ENCODE measurements at places on chromosomes 5 and 9.

DNA sequence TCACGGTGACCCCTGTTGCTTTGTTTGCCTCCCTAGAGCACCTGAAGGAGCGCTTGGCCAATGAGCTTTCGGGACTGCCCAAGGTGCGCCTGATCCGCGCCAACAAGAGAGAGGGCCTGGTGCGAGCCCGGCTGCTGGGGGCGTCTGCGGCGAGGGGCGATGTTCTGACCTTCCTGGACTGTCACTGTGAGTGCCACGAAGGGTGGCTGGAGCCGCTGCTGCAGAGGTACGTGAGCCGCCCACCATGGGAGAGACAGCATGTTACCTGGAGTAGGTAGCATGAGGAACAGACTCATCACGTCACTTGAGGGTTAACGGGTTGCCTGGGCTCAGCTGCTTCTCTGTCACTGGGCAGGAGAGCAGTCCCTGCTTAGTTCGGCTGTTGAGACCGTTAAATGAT, 19.2 kb downstream of the GALNT12 start:
- H3K4me3 ChIP-seq: no peak overlapping the region
- no peak overlapping the region for H3K27ac ChIP-seq
- DNase-seq: no peak
- no peaks in the 10 kb centered on the region for H3K27me3 ChIP-seq
- peaks cover 17% of the 10 kb centered on the region for H3K36me3 ChIP-seq

DNA sequence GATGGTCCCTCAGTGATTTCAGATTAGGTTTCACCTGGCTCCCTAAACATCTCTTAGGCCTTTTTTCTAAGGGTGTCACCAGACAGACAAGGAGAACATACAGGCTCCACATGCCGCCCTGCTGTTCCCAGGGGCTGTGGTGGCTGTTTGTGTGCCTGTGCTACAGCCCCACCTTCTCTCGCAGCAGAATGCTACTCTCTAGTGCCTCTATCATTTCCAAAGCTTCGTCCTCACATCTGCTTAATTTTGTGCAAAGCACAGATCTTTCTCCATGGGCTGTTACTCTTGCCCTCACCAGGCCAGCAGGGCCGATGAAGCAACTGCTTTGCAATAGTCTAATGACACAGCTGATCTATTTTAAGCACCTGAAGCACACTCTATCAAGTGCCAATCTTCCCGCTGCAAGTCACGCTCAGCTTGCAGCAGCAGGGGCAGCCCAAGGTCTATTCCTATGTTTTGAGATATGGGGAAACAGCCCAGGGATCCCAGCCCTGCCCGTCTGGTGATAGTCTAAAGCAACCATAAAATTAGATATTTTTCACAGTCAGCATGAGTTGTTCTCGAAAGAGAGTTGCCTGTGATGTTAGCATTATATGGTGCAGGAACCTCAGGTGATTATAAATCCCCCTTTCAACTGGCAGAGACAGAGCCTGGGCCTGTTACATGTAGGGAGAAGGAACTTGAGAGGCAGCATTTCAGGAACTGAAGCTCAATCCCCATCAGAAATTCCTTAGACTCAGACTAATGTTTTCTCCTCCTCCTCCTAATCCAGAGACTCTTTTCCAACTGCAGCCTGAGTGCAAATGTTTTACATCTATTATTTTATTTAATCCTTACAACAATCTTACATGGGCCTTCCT, 12.7 kb downstream of the ABLIM3 start:
- no peak overlapping the region for H3K4me3 ChIP-seq
- no peak for DNase-seq
- H3K27ac ChIP-seq: no peak overlapping the region

- peak overlapping the region; percentile 54 for H3K4me3 ChIP-seq
- H3K27me3 ChIP-seq: peaks cover 9% of the 10 kb centered on the region
- H3K36me3 ChIP-seq: peaks cover 35% of the 10 kb centered on the region
- DNase-seq: no peak
- H3K27ac ChIP-seq: peak overlapping the region; percentile 90
These were observed 1.7 kb upstream of the POMT1 start for GRCh38 chr9:131500939-131501541.

GRCh38 chr5:58099257-58099656, 360.6 kb downstream of the PLK2 start:
- H3K27ac ChIP-seq: no peak overlapping the region
- H3K4me3 ChIP-seq: no peak overlapping the region
- DNase-seq: no peak
- H3K36me3 ChIP-seq: no peaks in the 10 kb centered on the region
- H3K4me1 ChIP-seq: no peaks in the 10 kb centered on the region

DNA sequence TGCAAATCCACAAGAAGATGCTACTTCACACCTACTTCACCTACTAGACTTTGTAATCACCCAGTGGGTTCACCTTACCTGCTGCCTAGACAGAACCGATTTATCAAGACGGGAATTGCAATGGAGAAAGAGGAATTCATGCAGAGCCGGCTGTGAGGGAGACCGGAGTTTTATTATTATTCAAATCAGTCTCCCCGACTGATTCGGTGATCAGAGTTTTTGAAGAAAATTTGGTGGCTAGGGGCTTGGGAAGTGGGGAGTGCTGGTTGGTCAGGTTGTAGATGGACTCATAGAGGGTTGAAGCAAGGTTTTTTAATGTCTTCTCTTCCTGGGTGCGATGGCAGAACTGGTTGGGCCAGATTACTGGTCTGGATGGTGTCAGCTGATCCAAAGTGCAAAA, 23.4 kb downstream of the SFXN1 start:
- H3K27ac ChIP-seq: peak overlapping the region; percentile 78
- no peak for DNase-seq
- peaks cover 26% of the 10 kb centered on the region for H3K4me1 ChIP-seq
- peak overlapping the region; percentile 21 for H3K4me3 ChIP-seq
- H3K36me3 ChIP-seq: peaks cover 49% of the 10 kb centered on the region

- H3K27me3 ChIP-seq: peaks cover 44% of the 10 kb centered on the region
- H3K4me3 ChIP-seq: peak overlapping the region; percentile 73
- H3K4me1 ChIP-seq: peaks cover 15% of the 10 kb centered on the region
- H3K27ac ChIP-seq: no peak overlapping the region
These were observed 882 bp downstream of the CERCAM start for GRCh38 chr9:128421482-128421996.

GRCh38 chr5:62477801-62478200, 65.2 kb downstream of the IPO11 start:
- no peak overlapping the region for H3K27ac ChIP-seq
- no peaks in the 10 kb centered on the region for H3K27me3 ChIP-seq
- H3K4me3 ChIP-seq: no peak overlapping the region
- H3K36me3 ChIP-seq: peaks cover 26% of the 10 kb centered on the region
- DNase-seq: no peak

GRCh38 chr5:157836121-157836753, 22.7 kb downstream of the CLINT1 start:
- no peaks in the 10 kb centered on the region for H3K36me3 ChIP-seq
- H3K27ac ChIP-seq: no peak overlapping the region
- H3K4me1 ChIP-seq: peaks cover 5% of the 10 kb centered on the region
- H3K27me3 ChIP-seq: no peaks in the 10 kb centered on the region

- no peaks in the 10 kb centered on the region for H3K27me3 ChIP-seq
- DNase-seq: no peak
- H3K27ac ChIP-seq: no peak overlapping the region
- no peaks in the 10 kb centered on the region for H3K36me3 ChIP-seq
These were observed 10.2 kb downstream of the NIPSNAP3B start for GRCh38 chr9:104774132-104774531.

DNA sequence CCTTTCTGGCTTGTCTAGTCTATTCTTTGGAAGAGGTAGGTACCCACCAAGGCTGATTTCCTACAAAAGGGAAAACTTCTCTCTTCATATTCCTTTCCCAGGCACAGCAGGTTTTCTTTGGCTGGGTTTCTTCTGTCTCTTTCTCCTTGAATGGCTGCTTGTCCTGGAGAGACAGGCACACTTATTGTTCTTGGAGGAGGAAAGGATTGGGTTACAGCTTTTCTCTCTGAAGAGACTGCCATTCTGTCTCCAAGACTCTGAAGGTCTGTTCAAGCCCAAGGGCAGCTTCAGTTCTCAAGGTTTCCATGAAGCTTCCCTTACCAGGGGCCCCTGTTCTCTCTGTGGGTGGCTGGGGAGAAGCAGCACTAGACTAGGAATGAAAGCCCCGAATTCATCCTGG, 33.9 kb downstream of the ACTBL2 start:
- no peaks in the 10 kb centered on the region for H3K36me3 ChIP-seq
- DNase-seq: no peak
- H3K4me1 ChIP-seq: peaks cover 13% of the 10 kb centered on the region
- no peak overlapping the region for H3K27ac ChIP-seq

DNA sequence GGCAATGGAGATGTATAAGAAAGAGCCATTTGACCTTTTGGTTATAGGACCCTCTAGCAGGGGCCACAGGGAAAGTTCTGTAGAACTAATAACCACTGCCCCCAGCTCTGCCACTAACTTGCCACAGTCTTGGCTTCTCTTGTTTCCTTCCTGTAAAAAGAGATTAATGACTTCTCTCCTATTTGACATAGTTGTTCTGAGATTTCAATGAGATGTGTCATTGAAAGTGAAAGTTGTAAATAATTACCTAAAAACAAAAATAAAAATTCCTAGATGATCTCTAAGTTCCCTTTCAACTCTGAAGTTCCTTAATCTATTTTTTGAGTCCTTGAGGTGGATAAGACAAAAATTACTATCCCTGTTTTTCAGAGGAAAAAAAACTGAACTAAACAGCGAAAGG, 1.4 kb upstream of the KIF12 start:
- no peak for DNase-seq
- H3K36me3 ChIP-seq: peaks cover 6% of the 10 kb centered on the region
- peaks cover 89% of the 10 kb centered on the region for H3K27me3 ChIP-seq
- H3K4me1 ChIP-seq: peaks cover 18% of the 10 kb centered on the region
- no peak overlapping the region for H3K27ac ChIP-seq
- no peak overlapping the region for H3K4me3 ChIP-seq

DNA sequence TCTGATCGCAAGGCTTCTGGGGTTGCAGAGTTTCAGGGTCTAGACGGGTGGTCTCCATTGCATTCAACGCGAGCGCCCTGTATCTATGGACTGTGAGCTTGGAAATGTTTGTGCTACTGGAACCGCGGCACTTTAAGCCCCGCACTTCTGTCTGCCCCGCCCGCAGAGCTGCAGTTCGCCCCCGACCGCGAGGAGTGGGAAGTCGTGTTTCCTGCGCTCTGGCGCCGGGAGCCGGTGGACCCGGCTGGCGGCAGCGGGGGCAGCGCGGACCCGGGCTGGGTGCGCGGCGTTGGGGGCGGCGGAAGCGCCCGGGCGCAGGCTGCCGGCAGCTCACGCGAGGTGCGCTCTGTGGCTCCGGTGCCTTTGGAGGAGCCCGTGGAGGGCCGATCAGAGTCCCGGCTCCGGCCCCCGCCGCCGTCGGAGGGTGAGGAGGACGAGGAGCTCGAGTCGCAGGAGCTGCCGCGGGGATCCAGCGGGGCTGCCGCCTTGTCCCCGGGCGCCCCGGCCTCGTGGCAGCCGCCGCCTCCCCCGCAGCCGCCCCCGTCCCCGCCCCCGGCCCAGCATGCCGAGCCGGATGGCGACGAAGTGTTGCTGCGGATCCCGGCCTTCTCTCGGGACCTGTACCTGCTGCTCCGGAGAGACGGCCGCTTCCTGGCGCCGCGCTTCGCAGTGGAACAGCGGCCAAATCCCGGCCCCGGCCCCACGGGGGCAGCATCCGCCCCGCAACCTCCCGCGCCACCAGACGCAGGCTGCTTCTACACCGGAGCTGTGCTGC, 1.0 kb downstream of the ADAMTS19 start:
- H3K4me3 ChIP-seq: peak overlapping the region; percentile 99
- H3K27ac ChIP-seq: peak overlapping the region; percentile 97
- H3K27me3 ChIP-seq: no peaks in the 10 kb centered on the region
- DNase-seq: peak; percentile 80
- H3K4me1 ChIP-seq: peaks cover 47% of the 10 kb centered on the region
- H3K36me3 ChIP-seq: 0 out of 2 replicates have a peak, but pooled peaks cover 3% of the 10 kb centered on the region
